ENCODE measurements at places on chromosomes 12 and 14. TPM values are rescaled to one million over a fixed set of nuclear protein-coding genes. Genes with fewer than 3 reads are reported as not detected.

CEBPE gene
- not detected for total RNA-seq

TPH2 gene
- not detected for total RNA-seq

- no peak for DNase-seq
These were observed 26.7 kb upstream of the CFAP54 start for GRCh38 chr12:96462571-96463280.

GRCh38 chr12:120093336-120093591 is 23.3 kb downstream of the RAB35 start:
- DNase-seq: no peak

DNA sequence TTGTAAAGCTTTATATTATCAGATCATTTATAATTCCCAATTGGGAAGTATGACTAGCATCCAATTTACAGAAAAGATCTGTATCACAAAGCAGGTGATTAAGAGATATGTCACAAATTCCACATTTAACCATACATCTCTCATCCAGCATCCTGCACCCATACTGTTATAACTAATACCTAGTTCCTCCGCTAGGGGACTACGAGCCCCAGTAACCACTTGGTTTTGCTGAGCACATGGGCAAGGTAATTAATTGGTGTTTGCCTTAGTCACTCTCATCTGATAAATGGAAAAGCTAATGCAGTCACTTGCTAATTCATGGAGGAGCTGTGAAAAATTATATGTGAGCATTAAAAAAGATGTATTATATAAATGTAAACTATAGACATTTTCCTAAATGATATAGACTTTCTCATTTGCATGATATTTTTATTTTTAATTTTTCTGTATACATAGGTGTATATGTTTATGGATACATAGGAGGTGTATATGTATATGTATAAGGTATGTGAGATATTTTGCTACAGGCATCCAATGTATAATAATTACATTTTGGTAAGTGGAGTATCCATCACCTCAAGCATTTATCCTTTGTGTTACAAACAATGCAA is 1031.8 kb downstream of the GALC start:
- no peak for DNase-seq

GRCh38 chr14:23237772-23238594 is at the start of gene RNF212B:
RNF212B (plus strand) TSS chr14:23237936; CDS start chr14:23240346, 2,410 bp downstream.
- peak; percentile 96 for DNase-seq

GRCh38 chr12:121947981-121948380 is 29.6 kb downstream of the CFAP251 start:
- no peak for DNase-seq

DNA sequence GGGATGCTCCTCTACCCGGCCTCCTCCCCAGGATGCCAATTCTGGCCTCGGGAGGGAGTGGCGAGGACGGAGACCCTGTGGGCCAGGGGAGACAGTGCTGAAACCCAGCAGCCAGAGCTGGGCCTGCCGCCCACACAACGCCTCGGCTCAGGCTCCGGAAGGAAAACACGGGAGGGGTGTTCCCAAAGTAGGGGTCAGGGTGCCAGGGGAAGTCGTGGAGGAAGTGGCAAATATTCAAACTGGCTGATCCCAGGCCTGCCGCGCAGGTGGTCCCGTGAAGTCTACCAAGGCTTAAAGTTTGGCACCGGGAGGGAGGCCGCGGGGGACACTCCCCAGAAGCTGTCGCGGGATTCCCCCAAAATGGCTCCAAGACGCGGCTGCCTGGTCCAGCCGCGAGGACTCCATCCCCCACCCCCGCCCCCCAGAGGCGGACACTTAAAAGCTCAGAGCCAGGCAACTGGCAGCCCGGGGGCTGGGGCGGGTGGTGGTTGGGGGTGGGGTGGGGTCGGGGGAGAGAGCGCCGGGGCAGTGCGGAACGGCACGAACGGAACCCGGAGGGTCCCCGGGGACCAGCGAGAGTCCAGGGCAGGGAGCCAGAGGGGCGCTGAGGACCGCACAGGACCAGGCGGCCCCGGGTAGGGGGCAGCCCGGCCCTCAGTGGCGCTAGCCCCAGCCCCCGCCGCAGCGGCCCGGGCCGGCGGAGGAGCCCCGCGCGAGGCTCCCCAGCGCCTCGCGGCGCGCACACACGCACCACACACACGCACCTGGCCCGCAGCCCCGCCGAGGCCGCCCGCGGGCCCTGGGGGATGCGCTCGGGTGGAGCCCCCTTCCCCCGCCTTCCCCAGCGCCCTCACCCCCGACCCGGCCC is 20.0 kb downstream of the BEGAIN start:
- no peak for DNase-seq
